Mesangial cell (primary cell): ENCODE measurements at places on chromosomes 12 and 14. TPM values are rescaled to one million over a fixed set of nuclear protein-coding genes. Genes with fewer than 3 reads are reported as not detected.

ANKRD33 gene
- total RNA-seq: not detected in 2 replicates

MGST1 gene
- total RNA-seq: 39.4 and 58.0 TPM in 2 replicates

OR6C3 gene
- total RNA-seq: not detected in 2 replicates

PAPLN gene
- 10.9 and 106 TPM in 2 replicates for total RNA-seq

DAO gene
- total RNA-seq: not detected in 2 replicates

NTN4 gene
- total RNA-seq: 38.9 and 74.5 TPM in 2 replicates

POMT2 gene
- 13.7 and 15.3 TPM in 2 replicates for total RNA-seq

TNFAIP2 gene
- total RNA-seq: 81.6 and 138 TPM in 2 replicates

FAM90A1 gene
- total RNA-seq: 0.16 and 0.25 TPM in 2 replicates

P2RX2 gene
- total RNA-seq: not detected in 2 replicates

POC1B gene
- total RNA-seq: 9.9 and 10.4 TPM in 2 replicates
